Hepatocyte (in vitro differentiated cells): ENCODE measurements at places on chromosomes 3 and 15. TPM values are rescaled to one million over a fixed set of nuclear protein-coding genes. Genes with fewer than 3 reads are reported as not detected.

The ZBTB11 gene
- 19.0 and 20.1 TPM in 2 replicates for total RNA-seq

The PRR23E gene
- not detected in 2 replicates for total RNA-seq

The EIF4A2 gene
- 558 and 589 TPM in 2 replicates for total RNA-seq

GRCh38 chr3:26460985-26461384 lies 161.6 kb upstream of the LRRC3B start:
- H3K27ac ChIP-seq = no peak overlapping the region
- H3K4me1 ChIP-seq = no peaks in the 10 kb centered on the region
- no peak for DNase-seq
- H3K27me3 ChIP-seq = no peaks in the 10 kb centered on the region
- H3K36me3 ChIP-seq = no peaks in the 10 kb centered on the region
- no peak overlapping the region for H3K4me3 ChIP-seq

- H3K27ac ChIP-seq = no peak overlapping the region
- DNase-seq = no peak
- no peaks in the 10 kb centered on the region for H3K4me1 ChIP-seq
Observed at GRCh38 chr3:178982137-178982536, 89.5 kb downstream of the ZMAT3 start.

GRCh38 chr3:162555761-162556160 lies 1059.2 kb downstream of the OTOL1 start:
- H3K27me3 ChIP-seq = no peaks in the 10 kb centered on the region
- H3K27ac ChIP-seq = no peak overlapping the region
- H3K4me1 ChIP-seq = no peaks in the 10 kb centered on the region
- no peaks in the 10 kb centered on the region for H3K36me3 ChIP-seq
- no peak for DNase-seq

GRCh38 chr3:178583963-178584575 lies 47.8 kb downstream of the KCNMB2 start:
- DNase-seq = no peak
- H3K27ac ChIP-seq = no peak overlapping the region
- no peaks in the 10 kb centered on the region for H3K36me3 ChIP-seq
- no peak overlapping the region for H3K4me3 ChIP-seq
- H3K27me3 ChIP-seq = no peaks in the 10 kb centered on the region
